ENCODE measurements at places on chromosomes 12 and 14. TPM values are rescaled to one million over a fixed set of nuclear protein-coding genes. Genes with fewer than 3 reads are reported as not detected.

The RAB2B gene
- total RNA-seq, result 24.5 TPM

The TAS2R46 gene
- total RNA-seq, result 3.1 TPM

The CDK2 gene
- 16.0 TPM for total RNA-seq

The AMHR2 gene
- total RNA-seq, result 0.09 TPM

The PRPF39 gene
- 30.4 TPM for total RNA-seq

The KCTD10 gene
- 89.2 TPM for total RNA-seq

The B3GNT4 gene
- total RNA-seq, result under 0.01 TPM

The HAL gene
- 0.54 TPM for total RNA-seq

The CACNA1C gene
- not detected for total RNA-seq

The PLCZ1 gene
- total RNA-seq, result not detected

The ASCL1 gene
- not detected for total RNA-seq

The PTPN21 gene
- total RNA-seq, result 10.5 TPM

The CD4 gene
- total RNA-seq, result 0.09 TPM

The TBX3 gene
- total RNA-seq, result 3.2 TPM

The MYL6B gene
- 94.6 TPM for total RNA-seq

The ESPL1 gene
- 5.9 TPM for total RNA-seq

The TMEM229B gene
- 0.19 TPM for total RNA-seq

The PLD4 gene
- under 0.01 TPM for total RNA-seq

The CHST11 gene
- 8.7 TPM for total RNA-seq

The DPF3 gene
- 18.5 TPM for total RNA-seq

The KCNH5 gene
- total RNA-seq, result under 0.01 TPM

The WNT5B gene
- total RNA-seq, result 0.27 TPM

The ARF3 gene
- 37.4 TPM for total RNA-seq

The GPR135 gene
- total RNA-seq, result 0.72 TPM

The ZNF891 gene
- 0.54 TPM for total RNA-seq

The GALNT9 gene
- total RNA-seq, result 0.36 TPM

The OR11H6 gene
- total RNA-seq, result not detected

The KLRD1 gene
- total RNA-seq, result 0.09 TPM

The RNASE3 gene
- not detected for total RNA-seq

The CCDC196 gene
- total RNA-seq, result not detected

The AMN gene
- total RNA-seq, result 0.19 TPM

The PROX2 gene
- not detected for total RNA-seq

The TNS2 gene
- 19.8 TPM for total RNA-seq

The CLEC4D gene
- total RNA-seq, result not detected

The SYCP3 gene
- total RNA-seq, result 0.09 TPM

The ANHX gene
- not detected for total RNA-seq

The PAX9 gene
- not detected for total RNA-seq

The TSPAN8 gene
- 0.99 TPM for total RNA-seq

The KRT75 gene
- not detected for total RNA-seq

The CD163L1 gene
- total RNA-seq, result 3.8 TPM

The KRT85 gene
- total RNA-seq, result not detected

The LRP6 gene
- 35.4 TPM for total RNA-seq

The KRT5 gene
- total RNA-seq, result 0.28 TPM

The C1S gene
- total RNA-seq, result 2.7 TPM

The MYF6 gene
- not detected for total RNA-seq

The CLEC4A gene
- total RNA-seq, result 0.09 TPM

The MIP gene
- not detected for total RNA-seq

The SERPINA5 gene
- total RNA-seq, result 1.2 TPM

The MYRFL gene
- under 0.01 TPM for total RNA-seq

The FAM234B gene
- total RNA-seq, result 6.7 TPM

The LYZ gene
- total RNA-seq, result not detected

The DTX1 gene
- total RNA-seq, result under 0.01 TPM

The OLR1 gene
- total RNA-seq, result not detected

The DEGS2 gene
- not detected for total RNA-seq

The KRT81 gene
- total RNA-seq, result 0.18 TPM

The OR4E2 gene
- not detected for total RNA-seq

The ZFHX2 gene
- total RNA-seq, result 0.27 TPM

Measured in endothelial cell of coronary artery (primary cell).